Stimulated activated CD4-positive, alpha-beta T cell treated with anti-CD3 and anti-CD28 coated beads, Interleukin-4, amount 100 ng/mL, for 24 hours (primary cell): ENCODE measurements at places on chromosomes 5 and 9.

- no peak for DNase-seq
These were observed 62.7 kb upstream of the GGTA1 start for GRCh38 chr9:121562301-121562700.

DNA sequence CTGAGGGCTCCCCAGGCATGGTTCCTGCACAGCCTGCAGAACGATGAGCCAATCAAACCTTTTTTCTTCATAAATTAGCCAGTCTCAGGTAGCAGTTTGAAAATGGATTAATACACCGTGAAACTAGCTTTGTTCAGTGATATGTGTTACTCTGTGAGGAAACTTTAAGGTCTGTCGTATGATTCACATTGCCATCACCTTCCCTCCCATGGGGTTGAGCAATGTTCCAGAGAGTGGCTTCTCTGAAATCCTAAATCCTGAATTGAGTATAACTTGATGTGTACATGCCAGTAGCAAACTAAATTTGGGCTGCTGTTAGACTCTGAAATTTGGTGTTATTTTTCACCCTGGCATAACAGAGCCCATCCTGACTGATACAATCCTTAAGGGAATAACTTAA, 866.4 kb upstream of the C9orf72 start:
- DNase-seq = no peak

DNA sequence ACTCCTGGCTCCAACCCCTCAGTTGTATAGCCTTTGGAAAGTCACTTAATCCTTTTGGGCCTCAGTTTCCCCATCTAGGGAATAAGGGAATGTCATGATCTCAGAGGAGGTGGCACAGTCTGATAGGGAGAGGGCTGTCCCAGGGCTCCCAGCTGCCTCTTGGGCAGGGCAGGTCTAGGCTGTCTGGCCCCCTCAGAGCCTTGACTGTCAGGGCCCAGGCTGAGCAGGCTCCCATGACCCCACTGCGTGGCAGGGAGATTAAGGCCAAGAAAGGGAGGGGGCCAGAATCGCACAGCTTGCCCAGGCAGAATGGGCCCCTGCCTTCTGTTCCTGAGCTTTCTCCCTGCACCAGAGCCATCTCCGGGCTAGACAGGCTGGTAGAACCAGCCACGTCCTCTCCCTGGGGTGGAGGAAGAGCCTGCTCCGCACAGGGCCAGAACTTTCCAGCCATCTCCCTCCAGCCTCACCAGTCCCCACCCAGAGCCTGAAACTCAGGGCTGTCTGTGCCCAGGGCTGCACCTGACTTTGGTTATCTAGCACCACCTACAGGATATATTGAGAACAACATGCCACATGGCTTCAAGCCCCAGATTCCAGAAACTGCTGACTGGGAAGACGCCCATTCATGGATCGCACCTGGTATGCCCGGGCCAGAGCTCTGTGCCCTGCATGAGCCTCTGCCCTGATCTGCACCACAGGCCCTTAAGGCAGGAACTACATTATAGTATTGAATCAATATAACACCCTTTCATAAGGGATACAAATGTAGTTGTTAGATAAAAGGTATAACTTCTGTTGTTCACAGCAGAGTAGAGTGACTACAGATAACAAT, 32.1 kb downstream of the NAIF1 start:
- DNase-seq = peak; percentile 74

GRCh38 chr9:119792242-119792641, 423.0 kb upstream of the BRINP1 start:
- DNase-seq = no peak

DNA sequence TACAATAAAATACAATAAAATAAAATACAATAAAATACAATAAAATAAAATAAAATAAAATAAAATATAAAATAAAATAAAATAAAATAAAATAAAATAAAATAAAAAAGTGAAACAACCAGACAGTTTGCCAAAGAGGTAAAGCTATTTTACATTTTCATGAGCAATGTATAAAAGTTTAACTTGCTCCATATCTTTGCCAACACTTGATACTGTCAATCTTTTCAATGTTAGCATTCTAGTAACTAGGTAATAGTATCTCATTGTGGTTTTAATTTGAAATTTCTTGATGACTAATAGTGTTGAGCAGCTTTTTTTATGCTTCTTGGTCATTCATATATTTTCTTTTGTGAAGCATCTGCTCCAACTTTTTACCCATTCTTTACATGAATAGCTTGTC, 17.3 kb downstream of the TTC33 start:
- DNase-seq = no peak

DNA sequence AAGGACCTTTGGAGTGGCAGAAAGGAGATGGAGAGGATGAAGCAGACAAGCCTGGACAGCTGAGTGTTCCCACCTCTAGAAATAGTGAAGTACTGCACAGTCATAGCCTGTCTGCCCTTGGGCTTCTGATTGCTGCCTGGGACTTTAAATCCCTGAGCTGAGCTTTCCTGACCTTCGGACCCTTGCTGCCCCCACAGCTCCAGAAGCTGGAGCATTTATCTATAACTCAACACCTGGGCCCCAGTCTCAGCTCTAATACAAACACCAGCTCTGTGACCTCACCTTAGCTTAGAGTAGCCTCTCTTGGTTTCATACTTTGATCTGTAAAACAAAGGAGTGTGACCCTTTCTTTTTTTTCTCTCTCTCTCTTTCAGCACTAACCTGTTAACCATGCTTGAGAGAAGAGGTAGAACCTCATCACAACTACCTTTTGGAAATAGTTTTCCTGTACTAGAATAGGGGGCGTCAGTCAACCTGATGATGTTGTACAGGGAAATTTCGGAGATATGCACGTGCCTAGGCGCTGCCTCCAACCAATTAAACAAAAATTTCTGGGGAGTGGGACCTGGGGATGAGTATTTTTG, 25.4 kb upstream of the ELL2 start:
- no peak for DNase-seq

DNA sequence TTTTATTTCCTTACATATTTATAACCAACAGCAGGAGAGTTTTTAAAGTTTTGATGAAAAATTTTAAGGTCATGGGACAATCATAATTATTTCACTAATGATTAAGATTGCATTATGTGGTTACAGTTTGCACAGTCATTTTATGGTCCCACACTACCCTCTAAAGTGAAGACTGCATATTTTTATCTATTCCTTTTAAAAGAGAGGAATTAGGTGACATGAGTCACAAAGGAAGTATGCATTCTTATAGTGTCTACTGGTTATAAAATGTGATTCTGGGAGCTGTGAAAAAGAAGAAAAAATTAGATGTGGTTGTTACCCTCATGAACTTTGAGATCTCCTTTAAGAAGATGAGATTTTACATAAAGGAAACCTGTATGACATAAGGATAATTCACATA, 87.9 kb upstream of the GRIA1 start:
- no peak for DNase-seq

- DNase-seq = no peak
These were observed 27.1 kb upstream of the SRP19 start for GRCh38 chr5:112833971-112834370.

- peak; percentile 8 for DNase-seq
These were observed 4.0 kb upstream of the CDK5RAP2 start for GRCh38 chr9:120583958-120584369.

DNA sequence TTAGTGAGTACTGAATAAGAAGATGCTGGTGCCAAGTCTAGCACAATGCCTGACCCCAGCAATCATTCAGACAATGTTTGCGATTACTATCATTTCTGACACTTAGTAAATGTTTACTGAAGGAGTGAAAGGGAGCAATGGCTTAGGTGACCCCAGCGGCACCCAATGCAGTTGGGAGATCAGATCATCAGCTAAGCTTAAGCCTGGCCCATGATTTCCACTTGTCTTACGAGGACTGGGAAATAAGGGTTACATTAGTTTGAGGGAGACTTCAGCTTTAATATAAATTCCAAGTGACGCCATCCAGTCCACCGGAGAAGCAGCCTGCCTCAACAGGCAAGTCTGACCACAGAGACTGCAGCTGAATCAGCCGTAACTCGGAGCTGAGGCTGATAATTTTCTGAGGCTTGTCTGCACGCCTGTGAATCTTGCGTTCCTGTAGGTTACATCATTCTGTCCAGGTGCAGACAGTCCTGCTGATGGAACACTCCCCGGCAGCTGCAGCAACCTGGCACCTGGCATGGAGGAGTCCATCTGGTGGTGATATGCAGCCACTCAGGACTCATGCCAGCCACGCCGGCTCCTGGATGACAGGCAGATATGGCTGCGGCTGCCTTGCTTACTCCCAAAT, 34.9 kb upstream of the FGF1 start:
- DNase-seq = no peak

GRCh38 chr9:506281-506680, 291.6 kb downstream of the DOCK8 start:
- no peak for DNase-seq

DNA sequence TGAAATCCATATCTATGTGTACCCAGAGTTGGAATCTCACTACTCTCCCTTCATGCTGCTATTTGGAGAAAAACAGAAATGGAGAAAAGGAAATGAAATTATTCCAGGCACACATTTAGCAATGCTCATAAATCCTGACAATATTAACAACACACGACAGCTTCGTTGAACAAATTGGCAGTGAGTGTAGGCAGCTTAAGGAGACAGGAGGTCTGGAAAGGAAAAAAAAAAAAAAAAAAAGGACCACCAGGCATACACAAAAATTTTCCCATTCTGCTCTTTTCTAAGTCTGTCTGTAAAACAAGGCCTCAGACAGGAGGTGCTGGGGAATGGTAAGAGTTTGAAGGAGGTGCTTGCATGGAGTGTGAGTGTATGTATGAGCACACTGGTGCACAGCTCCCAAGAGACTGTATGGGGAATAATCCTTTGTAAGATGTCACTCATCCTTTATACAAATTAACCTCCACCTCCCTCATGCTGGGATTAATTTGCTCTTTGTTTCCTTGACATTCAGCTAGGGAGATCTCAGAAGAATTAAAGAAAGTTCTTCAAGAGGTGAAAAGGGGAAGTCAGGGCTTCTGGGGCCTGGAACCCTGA, 78.9 kb downstream of the ASTN2 start:
- no peak for DNase-seq

- no peak for DNase-seq
These were observed 54.9 kb upstream of the FSTL4 start for GRCh38 chr5:133667217-133667616.

- DNase-seq = no peak
These were observed 20.7 kb upstream of the SLC25A48 start for GRCh38 chr5:135813758-135814157.

- no peak for DNase-seq
These were observed 4.5 kb downstream of the ST6GALNAC4 start for GRCh38 chr9:127912296-127912695.

DNA sequence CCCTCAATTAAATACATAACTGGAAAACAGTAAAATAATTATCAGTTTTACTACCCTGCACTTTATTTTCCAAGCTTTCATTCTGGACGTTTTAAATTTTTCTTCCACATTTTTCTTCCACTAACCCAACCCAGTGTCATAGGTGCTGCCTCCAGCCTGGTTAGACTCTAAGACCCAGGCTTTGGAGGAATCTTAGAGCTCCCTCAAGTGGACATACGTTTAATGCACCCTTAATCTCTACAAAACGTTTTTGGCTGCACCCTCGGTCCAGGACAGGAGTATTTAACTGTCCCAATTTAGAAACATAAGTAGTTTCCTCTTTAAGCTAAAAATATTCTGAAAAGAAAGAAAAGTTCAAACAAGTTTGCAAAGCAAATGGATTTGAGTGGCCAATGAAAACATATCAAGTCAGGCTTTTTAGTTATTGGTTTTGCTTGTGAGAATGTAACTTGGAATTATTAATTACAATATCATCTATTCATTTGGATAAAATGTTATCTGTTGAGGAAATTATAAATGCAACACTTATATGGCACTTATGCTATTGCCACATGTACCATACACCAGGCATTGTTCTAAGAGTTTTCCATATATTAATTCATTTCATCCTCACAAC, 38.9 kb downstream of the CDH6 start:
- DNase-seq = no peak

DNA sequence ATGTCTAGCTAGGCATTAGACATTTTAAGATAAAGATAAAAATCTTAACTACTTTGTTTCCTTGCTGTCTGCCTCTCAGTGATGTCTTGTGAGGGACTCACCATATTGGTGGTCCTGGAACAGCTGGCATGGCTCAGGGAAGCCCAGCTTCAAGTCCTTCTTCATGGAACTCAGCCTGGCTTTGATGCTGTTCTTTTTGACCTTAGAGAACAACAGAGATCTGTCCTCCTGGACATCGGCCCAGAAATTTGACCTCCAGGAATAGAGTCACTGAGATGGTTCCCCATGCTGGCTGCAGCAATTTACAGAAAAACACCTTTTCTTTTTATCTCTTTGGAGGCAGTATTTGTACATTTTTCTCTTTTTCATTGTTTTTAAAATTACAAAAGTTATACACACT, 235.5 kb upstream of the WWC1 start:
- DNase-seq = no peak

DNA sequence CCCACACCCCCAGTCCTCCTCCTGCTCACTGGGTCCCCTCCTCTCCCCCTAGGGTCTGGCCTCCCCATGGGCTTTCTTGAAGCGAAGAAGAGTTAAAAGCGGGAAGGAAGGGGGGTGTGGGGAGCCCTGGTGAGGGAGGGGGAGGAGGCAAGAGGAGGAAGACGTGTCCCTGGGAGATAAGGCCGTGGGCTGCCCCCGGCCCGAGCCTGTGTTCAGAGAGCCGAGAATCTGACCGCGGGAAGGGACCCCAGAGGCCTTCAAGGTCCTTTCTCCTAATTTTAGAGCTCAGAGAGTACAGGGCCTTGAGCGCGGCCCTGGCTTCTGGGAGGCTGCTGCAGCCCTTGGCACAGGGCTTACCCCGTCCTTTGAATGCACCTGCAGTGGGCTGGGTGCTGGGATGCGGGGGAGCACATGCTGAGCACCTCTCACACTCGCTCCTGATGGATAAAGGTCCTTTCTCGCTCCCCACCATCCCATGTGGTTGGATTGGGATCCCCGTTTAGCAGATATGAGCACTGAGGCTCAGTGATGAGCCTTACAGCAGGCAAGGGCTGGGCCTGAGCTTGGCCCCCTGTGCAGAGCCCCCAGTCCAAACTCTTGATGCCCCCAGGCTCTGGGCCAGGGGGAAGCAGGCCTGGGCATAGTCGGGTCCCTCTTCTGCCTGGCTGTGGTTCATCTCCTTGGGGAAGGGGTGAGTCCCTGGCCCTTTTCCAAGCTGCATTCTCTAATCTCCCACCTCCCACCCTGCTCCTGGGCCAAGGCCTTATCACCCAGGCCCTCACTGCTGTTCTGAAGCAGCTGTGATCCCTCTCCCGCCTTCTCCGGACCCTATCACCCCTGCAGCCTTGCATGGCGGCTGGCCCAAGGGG, 5.9 kb downstream of the GFI1B start:
- no peak for DNase-seq

DNA sequence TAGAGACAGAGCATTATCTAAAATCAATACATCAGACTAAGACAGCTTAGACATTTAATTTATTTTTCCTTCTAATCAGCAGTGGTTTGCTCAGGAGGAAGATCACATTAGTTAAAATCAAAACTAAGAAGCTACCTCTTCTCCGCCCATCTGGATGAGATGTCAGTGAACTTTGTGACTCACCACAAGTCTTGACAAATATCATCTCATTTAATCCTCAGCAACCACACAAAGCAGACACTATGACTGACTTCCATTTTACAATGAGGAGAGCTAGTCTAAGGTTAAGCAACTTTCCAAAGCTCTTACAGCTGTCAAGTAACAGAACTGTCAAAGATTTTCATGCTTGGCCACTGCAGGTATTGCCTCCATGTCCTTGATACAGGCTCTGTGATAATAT, 289.5 kb downstream of the DEPDC1B start:
- DNase-seq = no peak

GRCh38 chr5:132369007-132369473, 470 bp upstream of the SLC22A5 start:
- no peak for DNase-seq
